ENCODE measurements at places on chromosomes 7 and 10. TPM values are rescaled to one million over a fixed set of nuclear protein-coding genes. Genes with fewer than 3 reads are reported as not detected.
A peak's percentile ranks its signal among the peaks of the same experiment; 100 is the strongest.

- DNase-seq: no peak
Measured at GRCh38 chr7:119711104-119711503, 561.9 kb upstream of the KCND2 start.

GRCh38 chr7:50394315-50394714 lies 55.8 kb downstream of the FIGNL1 start:
- DNase-seq: no peak

The LHPP gene
- 2.2 TPM for total RNA-seq

DNA sequence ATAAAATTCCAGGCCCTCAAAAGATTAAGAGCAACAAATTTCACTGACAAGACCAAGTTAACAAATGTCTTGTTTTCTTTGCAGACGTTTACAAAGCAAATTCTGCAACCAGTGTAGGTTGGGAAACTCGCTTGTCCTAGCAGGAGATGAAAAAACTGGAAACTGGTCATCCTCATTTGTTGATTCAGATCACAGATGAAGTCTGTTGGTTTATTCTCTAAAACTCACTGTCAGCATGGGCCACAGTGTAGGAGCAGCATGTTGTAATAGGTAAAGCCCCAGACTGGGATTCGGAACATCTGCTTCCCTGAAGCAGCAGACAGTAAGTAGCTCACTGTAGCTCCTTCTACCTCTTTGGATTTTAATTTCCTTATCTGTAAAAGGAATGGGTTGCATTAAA lies 31.5 kb downstream of the PANK1 start:
- DNase-seq: no peak

- DNase-seq: no peak
Measured at GRCh38 chr10:115091161-115091560, 2.0 kb upstream of the ATRNL1 start.

DNA sequence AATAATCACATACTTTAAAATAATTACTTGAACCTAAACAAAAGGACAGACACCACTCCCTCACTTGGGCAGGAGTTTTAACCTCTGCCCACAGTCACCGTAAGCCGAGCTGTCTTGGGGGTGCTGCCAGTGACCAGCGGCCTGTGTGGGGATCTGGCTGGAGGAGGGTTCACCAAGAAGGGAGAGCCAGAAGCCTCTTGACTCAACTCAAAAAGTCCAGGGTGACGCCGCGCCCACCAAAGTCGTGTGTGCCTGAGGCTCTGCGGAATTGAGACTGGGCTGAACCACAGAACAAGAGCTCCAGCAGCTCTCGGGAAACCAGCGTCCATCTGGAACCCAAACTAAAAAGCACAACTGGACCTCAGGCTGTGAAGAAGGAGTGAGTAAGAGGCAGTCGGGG lies 35.8 kb downstream of the ZFAND2A start:
- no peak for DNase-seq

The DENND2A gene
- total RNA-seq: 7.8 TPM

- no peak for DNase-seq
Measured at GRCh38 chr7:70182521-70182920, 584.2 kb downstream of the AUTS2 start.

GRCh38 chr7:39407137-39407536 lies 159.1 kb upstream of the YAE1 start:
- DNase-seq: no peak

The CCDC146 gene
- total RNA-seq: 0.83 TPM

DNA sequence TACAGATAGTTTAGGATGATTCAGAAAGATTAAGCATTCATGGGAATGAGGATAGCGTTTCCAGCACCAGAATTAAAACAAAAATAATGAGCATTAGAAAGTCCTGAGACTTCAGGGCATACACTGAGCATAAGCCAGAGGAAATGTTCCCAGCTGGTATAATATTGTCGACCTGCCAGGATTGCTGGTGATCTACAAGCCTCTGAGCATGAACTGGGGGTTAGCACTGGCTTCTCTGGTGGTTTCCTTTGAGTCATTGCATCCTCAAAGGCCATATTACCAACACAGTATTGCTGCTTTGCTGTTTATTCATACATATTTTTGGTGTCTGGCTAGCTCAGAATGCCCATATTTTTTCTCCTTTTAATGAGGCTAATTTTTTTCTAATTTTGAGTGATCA lies 10.7 kb upstream of the ATRNL1 start:
- no peak for DNase-seq

DNA sequence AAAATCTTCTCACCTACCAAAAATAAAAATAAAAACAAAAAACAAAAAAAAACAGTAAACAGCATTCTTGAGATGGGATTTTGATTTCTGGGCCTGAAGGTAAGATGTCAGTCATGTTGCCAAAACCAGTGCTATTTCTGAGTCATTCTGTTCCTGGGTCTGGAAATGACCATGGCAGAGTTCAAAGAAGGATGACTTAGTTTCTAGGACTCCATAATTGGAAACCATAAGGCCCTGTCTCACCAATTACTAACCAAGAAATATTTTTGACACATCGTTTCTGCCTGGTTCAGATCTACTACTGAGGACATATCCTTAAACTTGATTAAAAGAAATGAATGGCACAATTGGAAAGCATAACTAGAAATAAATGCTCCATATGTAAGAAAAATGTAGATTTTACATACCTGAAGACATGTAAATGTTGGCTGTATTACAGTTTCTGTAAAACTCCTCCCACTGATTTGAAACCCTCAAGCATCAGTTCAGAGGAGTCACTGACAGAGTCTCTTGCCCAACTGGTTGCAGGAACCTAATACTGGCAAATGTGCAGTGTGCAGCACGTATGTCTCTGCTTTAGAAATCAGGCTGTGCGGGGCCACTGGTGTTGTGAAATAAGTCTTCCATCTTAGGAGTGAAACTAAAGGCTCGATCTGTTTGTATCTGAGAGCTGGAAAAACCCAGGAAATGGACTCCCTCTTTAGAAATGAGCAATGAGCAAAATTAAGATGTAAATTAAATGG lies 84.8 kb upstream of the EGR2 start:
- DNase-seq: no peak

- DNase-seq: peak; percentile 70
Measured at GRCh38 chr7:79290841-79291497, 162.5 kb downstream of the MAGI2 start.

The GSTO2 gene
- total RNA-seq: 2.3 TPM

GRCh38 chr10:102611514-102612087 lies 32.7 kb upstream of the TRIM8 start:
- DNase-seq: peak; percentile 74

The TAS2R41 gene
- total RNA-seq: not detected

The GPR37 gene
- total RNA-seq: 9.2 TPM
